Stimulated activated CD8-positive, alpha-beta memory T cell treated with anti-CD3 and anti-CD28 coated beads, Interleukin-15, amount 100 ng/mL, for 48 hours (primary cell): ENCODE measurements at places on chromosomes 13 and 19.

- no peak for DNase-seq
Observed at GRCh38 chr13:71877256-71877653, 10.3 kb upstream of the DACH1 start.

- DNase-seq: no peak
Observed at GRCh38 chr13:42617221-42617620, 43.3 kb downstream of the TNFSF11 start.

GRCh38 chr13:65990684-65991083 lies 1239.5 kb downstream of the PCDH9 start:
- DNase-seq: no peak

- no peak for DNase-seq
Observed at GRCh38 chr13:50629497-50629896, 214.0 kb downstream of the DLEU7 start.

GRCh38 chr19:15640294-15640903 lies at the start of gene CYP4F3:
Gene CYP4F3, plus strand, starts transcription at chr19:15640897. Its CDS starts 519 bp downstream, at chr19:15641416.
- DNase-seq: no peak

- DNase-seq: no peak
Observed at GRCh38 chr13:81714513-81714912, 1373.6 kb upstream of the SPRY2 start.

DNA sequence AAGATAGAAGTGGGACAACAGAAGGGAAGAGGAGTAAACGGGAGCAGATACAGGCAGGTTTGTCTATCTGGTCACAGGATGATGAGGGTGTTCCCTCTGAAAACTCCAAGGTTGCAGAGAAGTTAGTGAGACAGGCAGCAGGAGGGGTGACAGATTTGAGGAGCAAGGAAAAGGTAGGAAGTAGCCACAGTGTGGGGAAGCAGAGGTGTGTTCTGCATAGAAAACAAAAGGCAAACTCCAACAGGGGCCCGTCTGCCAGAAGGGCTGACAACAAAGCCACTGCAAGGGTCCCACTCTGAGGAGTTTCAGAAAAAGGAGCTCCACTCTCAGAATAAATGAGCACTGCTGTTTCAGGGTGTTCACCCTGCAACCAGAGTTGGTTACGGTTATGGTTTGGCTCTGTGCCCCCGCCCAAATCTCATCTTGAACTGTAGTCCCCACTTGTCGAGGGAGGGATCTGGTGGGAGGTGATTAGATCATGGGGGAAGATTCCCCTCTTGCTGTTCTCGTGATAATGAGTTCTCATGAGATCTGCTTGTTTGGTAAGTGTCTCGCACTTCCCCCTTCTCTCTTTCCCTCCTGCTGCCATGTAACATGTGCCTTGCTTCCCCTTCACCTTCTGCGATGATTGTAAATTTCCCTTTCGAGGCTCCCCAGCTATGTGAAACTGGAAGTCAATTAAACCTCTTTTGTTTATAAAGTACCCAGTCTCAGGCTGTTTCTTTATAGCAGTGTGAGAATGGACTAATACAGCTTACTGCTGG lies 32.1 kb downstream of the SMAD9 start:
- no peak for DNase-seq

GRCh38 chr19:48877855-48878195 lies 5.6 kb downstream of the PPP1R15A start:
- DNase-seq: no peak

- no peak for DNase-seq
Observed at GRCh38 chr13:79621449-79621848, 140.5 kb downstream of the NDFIP2 start.

DNA sequence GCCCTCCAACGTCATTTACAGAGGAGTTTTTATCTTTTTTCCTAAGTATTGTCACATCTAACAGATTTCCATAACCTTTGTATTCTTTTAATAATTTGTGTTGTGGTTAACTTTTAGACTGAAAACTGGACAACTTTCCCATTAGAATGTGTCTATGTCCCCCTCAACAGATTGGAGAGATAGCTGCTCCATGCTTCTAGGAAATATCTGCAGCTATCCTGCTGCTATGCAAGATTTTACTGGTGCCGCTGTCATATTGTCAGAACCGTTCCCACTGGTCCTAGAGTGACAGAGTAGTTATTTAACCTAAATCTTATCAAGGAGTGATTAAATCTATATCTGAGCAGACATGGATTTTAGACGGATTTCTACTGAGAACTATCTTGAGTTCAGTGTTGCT lies 130.0 kb downstream of the MAB21L1 start:
- no peak for DNase-seq

GRCh38 chr19:19546751-19547162 lies 8.7 kb downstream of the CILP2 start:
- no peak for DNase-seq

- no peak for DNase-seq
Observed at GRCh38 chr19:5447700-5448311, 7.4 kb upstream of the ZNRF4 start.

DNA sequence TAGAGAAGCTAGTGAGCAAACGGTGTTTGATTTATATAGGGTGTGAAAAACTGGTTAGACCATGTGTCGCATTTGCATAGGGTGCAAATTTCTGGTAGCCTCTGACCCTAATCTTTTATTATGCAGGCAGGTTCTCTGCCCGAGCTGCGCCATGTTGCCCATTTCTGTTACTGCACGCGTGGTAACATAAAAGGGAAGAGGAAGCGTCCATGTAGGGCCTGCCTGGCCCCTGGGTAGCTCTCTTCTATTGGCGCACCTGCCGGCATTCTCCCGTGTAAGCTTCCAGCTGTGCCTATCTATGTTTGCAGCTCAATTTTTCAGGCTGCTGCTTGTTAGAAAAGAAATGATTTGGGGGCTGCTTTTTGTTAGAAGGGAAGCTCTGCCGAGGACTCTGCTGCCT lies 14.0 kb upstream of the CD70 start:
- no peak for DNase-seq

- DNase-seq: no peak
Observed at GRCh38 chr19:4303819-4304537, 420 bp upstream of the FSD1 start.

- no peak for DNase-seq
Observed at GRCh38 chr19:30362156-30362754, 9.9 kb upstream of the ZNF536 start.

GRCh38 chr13:46717275-46717674 lies 79.7 kb downstream of the ESD start:
- DNase-seq: no peak

DNA sequence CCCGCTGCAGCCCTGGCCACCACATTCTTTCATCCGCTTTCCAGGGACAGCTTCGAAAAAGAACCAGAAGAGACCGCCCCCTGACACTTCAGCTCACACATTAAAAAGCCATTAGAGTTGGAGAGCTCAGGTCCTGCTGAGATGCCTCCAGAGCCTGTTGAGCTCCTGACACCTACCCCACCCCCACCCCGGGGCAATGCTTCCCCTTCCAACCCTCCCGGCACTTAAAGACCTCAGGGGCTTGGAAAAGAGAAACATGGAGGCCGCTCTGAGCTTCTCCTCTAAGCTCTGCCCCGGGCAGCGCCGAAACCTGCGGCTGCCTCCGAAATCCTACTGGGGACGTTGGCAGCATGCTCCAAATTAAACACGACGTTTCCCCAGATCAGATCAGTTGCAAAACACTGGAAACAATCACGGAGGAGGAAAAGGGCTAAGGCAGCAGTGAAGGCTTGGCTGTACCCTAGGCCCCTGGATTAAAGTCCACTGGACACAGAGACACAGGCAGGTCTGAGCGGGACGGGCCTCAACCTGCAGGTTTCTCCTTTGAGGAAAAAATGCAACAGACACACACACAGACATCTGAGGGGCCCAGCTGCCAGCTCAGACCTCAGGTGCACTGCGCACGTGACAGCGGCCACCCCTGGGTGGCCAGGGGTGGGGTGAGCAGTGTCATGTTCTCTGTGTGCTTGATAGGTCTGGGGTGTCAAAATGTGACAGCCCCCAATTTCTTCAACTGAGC lies 9.6 kb downstream of the SH3GL1 start:
- DNase-seq: no peak

- peak; percentile 64 for DNase-seq
Observed at GRCh38 chr19:18700501-18701249, 17.2 kb downstream of the CRTC1 start.

- no peak for DNase-seq
Observed at GRCh38 chr13:25652764-25653163, 281.0 kb downstream of the ATP8A2 start.

DNA sequence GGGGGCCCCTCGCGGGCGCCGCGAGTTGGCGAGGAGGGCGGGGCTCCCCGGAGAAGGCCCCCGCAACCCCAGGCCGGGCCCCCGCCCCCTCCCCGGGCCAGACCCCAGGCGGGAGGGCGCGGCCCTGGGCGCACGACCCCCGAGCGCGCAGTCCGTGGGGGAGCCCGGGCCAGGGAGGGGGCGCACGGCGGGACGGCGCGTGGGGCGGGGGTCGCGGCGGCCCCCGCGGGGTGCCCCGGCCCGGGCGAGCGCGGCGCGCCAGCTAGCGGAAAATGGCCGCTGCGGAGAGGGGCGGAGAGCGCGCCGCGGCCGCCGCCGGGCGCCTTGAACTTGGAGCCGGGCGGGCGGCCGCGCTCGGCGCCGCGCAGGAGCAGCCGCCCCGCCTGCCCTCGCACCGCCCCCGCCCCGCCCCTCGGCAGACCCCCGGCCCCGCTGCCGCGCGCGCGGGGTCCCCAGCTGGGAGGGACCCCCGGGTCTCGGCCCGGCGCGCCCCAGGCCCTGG lies 6.4 kb upstream of the NFIC start:
- DNase-seq: no peak

GRCh38 chr19:4571305-4571917 lies 11.9 kb upstream of the SEMA6B start:
- DNase-seq: no peak

DNA sequence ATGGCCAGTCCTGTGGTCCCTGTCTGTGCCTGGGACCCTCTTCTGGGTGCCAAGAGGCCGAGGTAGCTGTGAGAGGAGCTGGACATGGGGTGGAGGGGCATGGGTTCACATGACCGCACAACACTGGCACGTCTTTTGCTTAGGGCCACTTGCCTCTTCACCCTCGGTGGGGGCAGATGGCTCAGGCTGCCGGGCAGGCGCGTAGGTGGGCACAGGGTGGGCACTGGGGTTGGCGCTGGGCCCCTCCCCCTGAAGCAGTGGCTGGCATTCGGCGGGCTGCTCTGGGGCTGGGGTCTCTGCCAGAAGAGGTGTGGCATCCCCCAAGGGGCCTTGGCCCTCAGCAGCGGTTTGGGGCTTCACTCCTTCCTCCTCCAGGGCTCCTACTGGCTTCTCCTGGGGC lies 8.4 kb downstream of the PALM3 start:
- DNase-seq: no peak

GRCh38 chr19:30788105-30788765 lies 416.1 kb downstream of the ZNF536 start:
- DNase-seq: no peak

DNA sequence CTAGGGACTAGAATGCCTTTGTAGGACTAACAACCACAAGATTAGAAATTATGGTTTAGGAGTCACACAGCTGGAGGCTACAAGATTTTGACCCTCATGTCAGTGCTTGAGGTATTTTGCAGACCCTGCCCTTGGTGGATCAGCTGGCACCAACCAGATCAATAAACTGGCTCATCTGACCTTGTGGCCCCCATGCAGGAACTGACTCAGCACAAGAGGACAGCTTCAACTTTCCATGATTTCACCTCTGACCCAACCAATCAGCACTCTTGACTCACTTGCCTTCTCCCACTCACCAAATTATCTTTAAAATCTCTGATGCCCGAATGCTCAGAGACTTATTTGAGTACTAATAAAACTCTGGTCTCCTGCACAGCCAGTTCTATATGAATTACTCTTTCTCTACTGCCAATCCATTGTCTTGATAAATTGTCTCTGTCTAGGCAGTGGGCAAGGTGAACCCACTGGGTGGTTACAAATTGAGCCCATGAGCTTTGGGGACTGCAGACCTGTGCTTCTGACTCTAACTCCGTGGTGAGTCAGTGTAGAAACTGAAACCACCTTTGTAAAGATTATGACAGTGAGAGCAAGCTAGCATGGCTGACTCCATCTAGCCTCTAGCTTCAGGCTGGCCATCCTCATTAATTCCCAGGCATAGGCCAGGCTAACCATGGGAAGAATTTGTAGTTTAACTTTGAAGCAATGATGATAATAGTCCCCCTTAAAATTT lies 33.9 kb upstream of the CEACAM8 start:
- DNase-seq: no peak

GRCh38 chr13:21541980-21542379 lies 62.0 kb downstream of the MICU2 start:
- DNase-seq: no peak

- DNase-seq: no peak
Observed at GRCh38 chr19:47540748-47541147, 25.9 kb upstream of the NAPA start.

DNA sequence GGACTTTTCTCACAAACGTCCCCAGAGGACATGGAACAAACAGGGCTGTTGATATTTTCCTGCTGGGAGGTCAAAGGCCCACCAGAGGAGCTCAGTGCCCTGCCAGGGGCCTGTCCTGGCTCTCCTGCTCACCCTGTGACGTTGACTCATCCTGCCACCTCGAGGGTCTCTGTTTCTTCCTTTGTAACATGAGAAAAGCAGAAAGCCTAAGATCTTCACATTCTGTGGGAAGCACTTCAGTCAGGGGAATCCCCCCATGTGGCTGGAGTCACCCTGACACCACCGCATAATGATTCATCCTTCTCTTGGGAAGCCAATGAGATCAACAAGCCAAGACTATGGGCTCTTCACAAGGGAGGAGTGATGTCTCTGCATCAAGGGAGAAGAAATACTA lies 147.9 kb downstream of the KATNAL1 start:
- DNase-seq: peak; percentile 65
